ENCODE measurements at places on chromosomes 1 and 21.

- no peak for DNase-seq
Measured at GRCh38 chr1:193769651-193770050, 583.2 kb upstream of the B3GALT2 start.

GRCh38 chr21:16070207-16070651, 340.4 kb downstream of the USP25 start:
- no peak for DNase-seq

- DNase-seq, result no peak
Measured at GRCh38 chr1:224710196-224710595, 94.1 kb downstream of the CNIH3 start.

DNA sequence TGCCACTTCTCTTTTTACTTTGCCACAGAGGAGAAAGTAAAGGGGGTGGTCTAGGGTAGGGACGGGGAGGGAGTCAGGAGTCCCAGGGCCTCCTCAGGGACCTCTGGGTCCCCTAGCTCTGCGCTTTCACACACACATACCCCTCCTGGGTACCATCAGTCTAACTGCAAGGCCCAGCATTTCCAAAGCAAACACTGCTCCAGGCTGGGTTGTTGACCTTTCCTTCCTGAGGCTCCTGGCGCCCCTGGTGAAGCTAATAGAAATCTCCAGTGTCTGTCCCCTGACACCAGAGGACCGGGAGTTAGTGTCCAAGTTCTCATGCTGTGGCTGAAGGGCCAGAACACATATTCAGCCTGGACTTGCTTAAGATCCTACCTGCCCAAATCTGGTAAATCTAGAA, 3.9 kb downstream of the TMEM63A start:
- no peak for DNase-seq

- no peak for DNase-seq
Measured at GRCh38 chr1:47687631-47688460, 250.0 kb downstream of the FOXD2 start.

Measured in hematopoietic multipotent progenitor cell treated with erythropoietin and hydrocortisone succinate and interleukin-3 and kit ligand, for 15 days (in vitro differentiated cells).